Stimulated activated CD4-positive, alpha-beta T cell treated with anti-CD3 and anti-CD28 coated beads, Interleukin-12 subunit alpha, Interleukin-12 subunit beta, amount 100 ng/mL, for 4 hours (primary cell): ENCODE measurements at places on chromosomes 11 and 22.

GRCh38 chr11:97537407-97538150 lies 1147.8 kb downstream of the JRKL start:
- DNase-seq, result no peak

- no peak for DNase-seq
Measured at GRCh38 chr22:48804811-48805301, 1022.8 kb downstream of the BRD1 start.

- DNase-seq, result no peak
Measured at GRCh38 chr22:37749831-37750595, 53.2 kb downstream of the TRIOBP start.

- DNase-seq, result no peak
Measured at GRCh38 chr22:32583921-32584335, 109.3 kb downstream of the FBXO7 start.

DNA sequence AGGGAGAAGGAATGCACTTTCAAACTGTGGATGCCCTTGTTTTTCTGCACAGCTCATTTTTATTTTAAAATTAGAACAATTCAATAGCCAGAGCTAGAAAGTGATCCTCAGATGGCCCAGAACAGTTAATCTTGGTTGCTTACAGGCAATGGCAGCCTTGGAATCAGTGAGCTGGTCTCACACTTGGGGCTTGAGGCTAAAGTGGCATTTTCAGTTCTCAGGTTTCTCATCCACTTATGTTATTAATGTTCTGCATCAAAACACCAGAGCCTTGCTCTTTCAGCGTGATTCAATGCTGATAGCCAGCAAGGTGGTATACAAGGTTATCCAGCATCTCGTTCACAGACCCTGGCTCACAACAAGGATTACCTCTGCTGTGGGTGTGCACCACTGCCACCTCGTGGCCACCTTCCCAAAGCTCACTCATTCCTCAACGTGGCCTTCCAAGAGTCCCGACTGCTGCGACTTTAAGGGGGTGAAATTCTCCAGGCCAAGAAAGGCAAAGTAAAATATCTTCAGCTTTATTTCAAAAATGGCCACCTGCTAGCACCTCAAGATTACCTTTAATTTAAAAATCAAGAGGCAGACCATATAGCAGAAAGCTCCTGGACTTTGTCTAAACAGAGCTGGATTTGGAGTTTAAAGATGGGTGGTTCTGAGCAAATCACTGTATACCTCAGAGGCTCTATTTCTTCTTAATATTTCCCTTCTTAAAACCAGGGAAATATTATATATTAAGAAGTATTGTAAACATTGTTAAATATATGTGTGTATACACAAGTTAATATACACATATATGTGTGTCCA lies 34.2 kb upstream of the FSHB start:
- DNase-seq, result peak; percentile 16

DNA sequence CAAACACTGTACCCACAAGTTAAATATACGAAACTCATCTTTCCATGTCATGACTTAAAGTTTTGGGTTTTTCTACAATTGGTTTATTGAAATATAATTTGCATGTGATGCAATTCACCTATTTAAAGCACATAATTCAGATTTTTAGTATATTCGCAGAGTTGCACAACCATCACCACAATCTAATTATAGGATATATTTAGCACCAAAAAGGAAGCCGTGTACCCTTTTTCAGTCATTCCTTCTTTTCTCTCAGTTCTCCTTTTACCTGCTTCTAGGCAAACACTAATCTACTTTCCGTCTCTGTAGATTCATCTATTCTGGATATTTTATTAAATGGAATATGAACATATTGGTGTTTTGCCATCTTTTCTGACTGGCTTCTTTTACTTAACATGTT lies 1458.1 kb upstream of the TENM4 start:
- no peak for DNase-seq

GRCh38 chr11:13302420-13302958 lies 24.9 kb downstream of the BMAL1 start:
- no peak for DNase-seq

GRCh38 chr11:66467034-66467659 lies 442 bp downstream of the PELI3 start:
- peak; percentile 24 for DNase-seq

DNA sequence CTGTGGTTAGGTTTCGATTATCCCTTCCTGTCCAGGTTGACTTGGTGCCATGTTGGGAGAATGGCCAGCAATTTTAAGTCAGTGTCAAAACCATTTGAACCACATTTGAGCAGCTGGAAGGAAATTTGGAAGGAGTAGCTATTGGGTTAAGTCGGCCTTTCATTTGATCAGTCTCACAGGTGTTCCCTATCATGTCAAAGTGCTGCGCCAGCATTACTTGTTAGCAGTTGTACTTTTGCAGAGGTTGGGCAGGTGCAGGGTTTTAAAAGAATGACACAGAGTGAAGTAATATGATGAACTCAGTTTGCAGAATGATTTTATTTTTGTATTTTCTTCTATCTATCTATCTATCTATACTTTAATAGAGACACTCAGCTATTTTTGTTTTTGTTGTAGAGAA lies 6.4 kb upstream of the TYMP start:
- DNase-seq, result no peak

DNA sequence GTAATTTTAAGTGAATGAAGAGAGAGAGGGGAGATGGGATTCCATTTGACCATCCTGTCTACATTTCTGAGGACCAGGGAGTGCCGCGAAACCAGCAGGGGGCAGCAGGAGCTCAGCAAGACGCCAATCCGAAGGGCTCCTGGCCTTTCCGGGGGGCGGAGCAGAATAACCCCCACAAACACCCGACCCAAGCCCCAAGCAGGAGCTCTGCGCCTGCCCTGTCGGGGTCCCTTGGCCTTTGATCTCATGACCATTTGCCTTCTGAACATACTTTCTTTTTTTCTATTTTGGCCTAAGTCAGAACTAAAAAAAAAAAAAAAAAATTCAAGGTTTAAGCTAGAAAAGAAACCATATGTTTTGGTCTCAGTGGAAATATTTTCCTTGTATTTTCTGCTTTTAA lies 21.9 kb upstream of the SCN2B start:
- DNase-seq, result peak; percentile 87

DNA sequence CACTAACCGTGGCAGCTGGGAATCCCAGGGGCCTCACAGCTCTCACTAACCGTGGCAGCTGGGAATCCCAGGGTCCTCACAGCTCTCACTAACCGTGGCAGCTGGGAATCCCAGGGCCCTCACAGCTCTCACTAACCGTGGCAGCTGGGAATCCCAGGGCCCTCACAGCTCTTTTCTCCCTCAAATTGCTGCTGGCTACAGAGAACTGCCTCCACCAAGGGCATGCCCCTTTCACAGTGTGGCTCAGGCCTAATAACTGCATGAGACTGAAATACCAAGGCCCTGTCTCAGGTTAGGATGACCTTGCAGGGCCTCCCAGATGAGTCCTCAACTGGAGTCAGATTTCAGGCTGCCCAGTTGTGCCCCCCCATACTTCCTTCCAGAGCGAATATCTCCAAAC lies 35.1 kb upstream of the GGTLC2 start:
- no peak for DNase-seq

GRCh38 chr11:67111261-67111660 lies 7.8 kb upstream of the KDM2A start:
- DNase-seq, result no peak

GRCh38 chr11:111718436-111718835 lies 47.8 kb downstream of the PPP2R1B start:
- DNase-seq, result no peak

DNA sequence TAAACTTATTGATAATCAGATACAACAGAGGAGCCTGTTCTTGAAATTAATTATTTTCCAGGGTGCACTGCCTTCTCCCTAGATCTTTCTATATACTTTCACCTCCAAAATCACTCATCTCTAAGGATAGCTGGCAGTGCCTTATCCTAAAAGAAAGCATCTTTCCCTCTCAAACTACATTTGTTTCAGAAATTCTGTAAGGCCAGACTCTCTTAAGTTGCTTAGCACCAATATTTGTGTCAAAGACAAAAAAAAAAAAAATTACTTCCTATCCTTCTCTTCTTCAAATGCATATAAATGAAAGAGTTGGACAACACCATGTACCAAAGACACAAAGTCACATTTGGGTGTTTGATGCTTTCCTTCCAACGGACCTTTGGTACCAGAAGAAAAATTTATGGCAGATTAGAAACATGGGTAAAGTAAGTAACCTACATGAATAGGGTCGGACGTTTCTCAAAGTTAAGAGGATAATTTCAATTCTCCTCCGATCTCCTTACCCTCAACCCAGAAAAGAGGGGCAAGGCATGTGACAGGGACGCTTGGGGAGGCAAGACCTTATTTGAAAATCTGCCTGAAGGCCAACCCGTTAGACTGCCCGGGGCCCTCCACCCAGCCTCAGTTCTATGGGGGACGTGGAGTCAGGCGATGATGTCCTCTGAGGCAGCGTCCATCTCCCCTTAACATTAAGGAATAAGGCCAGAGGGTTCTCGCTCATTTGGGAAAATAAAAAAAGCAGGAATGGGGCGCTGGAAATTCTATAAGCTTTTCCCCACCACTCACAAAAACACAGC lies 66.3 kb downstream of the ETS1 start:
- DNase-seq, result no peak

GRCh38 chr11:61715867-61716266 lies 35.7 kb downstream of the DAGLA start:
- DNase-seq, result no peak

DNA sequence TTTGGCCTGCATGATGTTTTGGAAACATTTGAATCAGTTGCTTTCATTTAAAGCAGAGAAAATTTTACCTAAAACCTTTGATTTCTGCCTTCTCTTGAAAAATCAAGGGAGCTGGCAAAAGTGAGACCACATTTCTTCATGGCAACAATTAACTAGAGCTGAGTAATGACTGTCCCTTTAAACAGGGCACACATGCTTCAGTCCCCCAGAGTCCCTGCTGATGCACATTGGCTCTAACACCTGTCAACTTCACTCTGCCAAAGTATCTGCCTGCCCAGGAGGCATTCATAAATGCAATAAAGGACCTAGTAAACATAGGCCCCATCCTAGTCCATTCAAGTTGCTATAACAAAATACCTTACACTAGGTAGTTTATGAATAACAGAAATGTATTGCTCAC lies 87.1 kb upstream of the LDLRAD3 start:
- DNase-seq, result no peak

DNA sequence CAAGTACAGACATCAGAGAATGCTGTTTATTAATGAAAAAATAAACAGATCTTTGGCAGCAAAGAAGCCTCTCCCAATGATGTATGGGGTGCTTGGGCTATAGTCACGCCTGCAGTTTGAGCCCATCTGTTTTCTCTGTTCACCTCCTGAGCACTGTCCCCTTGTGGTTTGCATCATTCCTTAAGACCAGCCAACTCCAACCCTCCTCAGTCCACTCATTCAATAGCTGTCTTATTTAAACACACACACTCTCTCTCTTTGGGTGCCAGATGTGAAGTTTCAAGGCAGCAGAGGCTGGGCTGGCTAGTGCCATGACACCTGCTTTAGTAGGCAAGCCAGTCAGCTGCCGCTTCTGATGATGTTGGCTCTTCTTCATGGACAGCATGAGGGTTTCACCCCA lies 58.1 kb downstream of the POLD3 start:
- DNase-seq, result no peak
